Stimulated activated CD8-positive, alpha-beta memory T cell treated with anti-CD3 and anti-CD28 coated beads, Interleukin-12 subunit alpha, Interleukin-12 subunit beta, amount 100 ng/mL, for 4 hours (primary cell): ENCODE measurements at places on chromosomes 2 and 18.

DNA sequence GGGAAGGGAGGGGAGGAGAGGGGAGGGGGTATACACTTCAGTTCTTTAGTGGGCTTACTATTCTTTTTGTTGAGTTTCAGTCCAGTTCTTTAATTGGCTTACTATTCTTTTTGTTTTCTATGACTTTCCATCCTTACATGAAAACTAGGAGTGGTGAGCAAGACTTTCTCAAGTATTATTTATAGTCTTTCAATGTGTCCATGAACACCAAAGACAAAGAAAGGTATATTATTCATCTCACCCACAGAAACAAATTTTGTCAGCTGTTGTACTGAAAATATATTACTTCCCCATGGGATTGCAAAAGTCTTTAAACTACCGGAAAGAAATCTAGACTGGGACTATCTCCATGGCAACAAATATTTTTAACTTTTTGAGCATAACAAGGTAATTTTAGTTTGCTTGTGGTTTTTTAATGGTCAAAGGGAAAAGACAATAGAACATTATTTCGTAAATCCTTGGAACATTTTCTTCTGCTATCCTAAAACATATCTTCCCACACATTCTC is 17.6 kb downstream of the ADAM17 start:
- no peak for DNase-seq

GRCh38 chr2:36366491-36367120 is 11.0 kb downstream of the CRIM1 start:
- DNase-seq, result no peak

GRCh38 chr18:44054514-44054913 is 626.2 kb upstream of the SETBP1 start:
- no peak for DNase-seq

DNA sequence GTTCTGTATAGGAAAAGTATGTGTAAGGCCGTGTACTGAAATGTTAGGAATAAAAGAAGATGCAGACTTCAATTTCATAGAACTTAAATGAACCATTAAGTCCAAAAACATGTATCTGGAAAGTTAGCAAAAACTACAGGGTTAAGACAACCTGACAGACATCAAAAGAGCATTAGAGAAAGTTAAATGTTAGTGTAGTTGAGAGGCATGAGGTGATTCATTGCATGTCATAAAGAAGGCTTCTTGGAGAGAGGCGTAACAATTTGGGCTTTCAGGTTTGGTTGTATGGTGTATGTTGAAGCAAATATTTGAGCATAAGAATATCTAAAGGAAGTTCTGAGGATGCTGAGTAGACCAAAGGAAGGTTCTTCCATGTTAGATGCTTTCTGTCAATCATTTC is 6.3 kb downstream of the EPC2 start:
- no peak for DNase-seq

DNA sequence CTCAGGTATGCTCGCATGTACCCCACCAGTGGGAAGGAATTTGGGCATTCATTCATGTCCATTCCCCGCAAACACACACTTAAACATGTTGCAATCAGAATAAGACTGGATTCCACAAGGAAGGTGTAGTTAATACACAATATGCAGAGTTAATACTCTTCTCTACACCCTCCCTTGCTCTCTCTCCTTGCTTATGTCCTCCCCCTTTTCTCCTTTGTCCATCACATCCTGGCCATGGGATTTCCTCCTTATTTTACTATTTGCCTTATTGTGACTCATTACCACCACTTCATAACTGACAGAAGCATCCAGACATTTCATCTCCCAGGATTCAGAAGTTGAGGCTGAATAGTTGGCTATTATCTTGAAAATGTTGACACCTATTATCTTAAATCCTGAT is 473.8 kb upstream of the SPHKAP start:
- no peak for DNase-seq

- no peak for DNase-seq
Observed at GRCh38 chr2:105244451-105244850, 2.9 kb downstream of the GPR45 start.

- no peak for DNase-seq
Observed at GRCh38 chr18:49059028-49059834, 108.5 kb upstream of the SMAD7 start.

- DNase-seq, result no peak
Observed at GRCh38 chr2:59296279-59296678, 1055.2 kb upstream of the FANCL start.

DNA sequence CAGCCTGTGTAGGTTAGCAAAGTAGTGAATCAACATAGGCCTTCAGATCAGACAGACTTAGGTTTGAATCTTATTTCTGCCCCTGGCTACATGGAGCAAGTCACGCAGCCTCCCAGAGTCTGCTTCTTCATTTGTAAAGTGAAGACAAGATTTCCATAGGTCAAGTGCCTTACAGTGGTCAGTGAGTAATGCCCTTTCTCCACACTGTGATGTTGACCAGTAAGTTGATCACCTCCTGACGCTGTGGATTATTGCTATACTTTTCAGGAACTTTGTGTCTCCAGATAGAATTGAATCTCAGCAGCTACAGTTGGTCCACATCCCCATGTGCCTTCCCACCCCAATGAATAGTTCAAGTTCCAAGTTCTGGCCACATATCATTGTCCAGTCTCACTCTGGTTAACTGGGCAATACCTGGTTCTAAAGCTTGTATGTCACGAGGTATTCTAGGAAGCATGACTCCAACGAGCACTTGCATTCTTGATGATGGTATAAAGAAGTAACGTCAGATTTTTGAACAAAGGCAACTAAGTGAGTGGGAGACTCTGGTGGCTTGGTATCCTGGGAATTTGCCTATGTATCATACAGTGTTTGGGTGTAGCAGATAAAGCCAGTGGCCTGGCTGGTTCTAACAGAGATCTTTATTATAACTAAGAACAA is 2.1 kb upstream of the CLIP4 start:
- no peak for DNase-seq

GRCh38 chr18:55783921-55784320 is 195.9 kb upstream of the TCF4 start:
- no peak for DNase-seq

- DNase-seq, result no peak
Observed at GRCh38 chr18:68519336-68519735, 195.6 kb downstream of the TMX3 start.

- no peak for DNase-seq
Observed at GRCh38 chr2:85951351-85952067, 62.7 kb upstream of the ST3GAL5 start.

- DNase-seq, result no peak
Observed at GRCh38 chr2:129605646-129606045, 373.8 kb upstream of the RAB6C start.

GRCh38 chr18:62331581-62332356 is 6.7 kb downstream of the TNFRSF11A start:
- DNase-seq, result no peak
